Right ventricle myocardium inferior (tissue), 1 donor: ENCODE measurements at places on chromosomes 6 and 20. TPM values are rescaled to one million over a fixed set of nuclear protein-coding genes. Genes with fewer than 3 reads are reported as not detected.

DNA sequence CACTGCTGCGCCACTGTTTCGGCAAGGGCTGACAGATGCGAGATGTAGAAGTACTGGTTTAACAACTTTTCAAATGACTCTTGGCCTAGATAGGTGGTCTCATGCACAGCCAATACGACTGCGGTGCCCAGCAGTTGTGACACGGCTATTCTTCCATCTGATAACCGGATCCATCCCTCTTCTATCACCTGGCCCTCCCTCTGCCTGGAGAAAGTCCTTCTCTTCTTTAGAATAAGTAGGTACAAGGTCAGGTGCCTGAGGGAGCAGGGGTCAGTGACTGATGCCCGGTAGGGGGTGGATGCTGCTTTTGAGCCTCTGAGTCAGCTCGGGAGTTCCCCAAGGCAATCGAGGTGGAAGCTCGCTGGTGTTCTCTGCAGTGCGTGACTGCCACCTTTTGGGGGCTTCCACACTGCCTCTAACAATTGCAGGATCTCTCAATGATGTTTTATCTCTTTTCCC lies 166.8 kb upstream of the GRIK2 start:
- DNase-seq, result no peak

GRCh38 chr6:14470671-14471070 lies 353.1 kb downstream of the CD83 start:
- DNase-seq, result no peak

DNA sequence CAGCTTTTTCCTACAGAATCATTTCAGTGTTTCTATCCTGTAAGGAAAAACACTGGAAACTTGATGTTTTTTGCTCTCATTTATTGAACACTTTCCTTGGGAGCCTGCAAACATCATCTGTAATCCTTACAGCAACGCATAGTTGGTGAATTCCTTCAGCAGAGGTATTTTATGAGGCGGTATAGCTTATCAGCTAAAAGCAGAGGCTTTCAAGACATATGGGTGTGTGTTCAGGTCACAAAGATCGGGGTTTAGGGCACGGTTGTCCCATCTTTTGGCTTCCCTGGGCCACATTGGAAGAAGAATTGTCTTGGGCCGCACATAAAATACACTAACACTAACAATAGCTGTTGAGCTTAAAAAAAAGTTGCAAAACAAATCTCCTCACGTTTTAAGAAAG lies 185.0 kb downstream of the AIG1 start:
- DNase-seq, result no peak

DNA sequence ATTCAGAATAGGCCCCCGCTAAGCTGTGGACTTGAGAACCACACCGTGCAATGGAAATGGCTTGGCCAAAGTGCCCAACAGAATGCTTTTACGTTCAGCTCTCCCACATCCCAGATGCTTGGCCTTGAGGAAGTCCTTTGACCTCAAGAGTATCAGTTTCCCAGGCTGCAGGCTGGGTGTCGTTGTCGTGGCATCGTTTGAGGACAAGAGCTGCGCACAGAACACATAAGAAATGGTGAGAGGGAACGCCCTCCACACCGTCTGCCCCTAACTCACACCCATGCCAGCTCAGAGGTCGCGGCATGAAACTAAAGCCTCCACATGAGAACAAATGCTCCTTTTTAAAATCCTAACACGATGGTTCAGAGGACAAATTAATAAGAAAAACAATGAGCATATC lies 37.0 kb downstream of the NFATC2 start:
- DNase-seq, result no peak

DNA sequence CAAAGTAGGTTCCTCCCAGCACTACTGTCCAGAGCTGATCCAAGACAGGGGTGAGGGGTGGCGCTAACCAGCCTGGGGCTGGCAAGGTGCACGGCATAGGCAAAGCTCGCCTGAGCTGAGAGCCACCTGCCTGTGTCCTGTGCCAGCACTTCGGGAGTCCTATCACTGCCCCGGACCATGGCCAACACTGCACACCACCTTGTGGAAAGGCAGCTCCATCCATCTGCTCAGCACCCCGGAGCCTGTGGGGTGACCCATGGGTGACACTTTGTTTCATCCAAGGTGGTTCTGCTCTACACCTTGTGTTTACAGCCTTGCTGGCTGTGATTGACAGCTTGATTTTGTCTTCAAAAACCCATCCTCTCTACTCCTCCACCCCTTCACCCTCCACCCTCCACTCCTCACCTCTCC lies 32.9 kb upstream of the GATA5 start:
- DNase-seq, result peak; percentile 59

The RALGAPA2 gene
- 16.5 TPM for total RNA-seq

The HS3ST5 gene
- not detected for total RNA-seq

The NOX3 gene
- total RNA-seq, result not detected

The CST1 gene
- total RNA-seq, result not detected
